ENCODE measurements at places on chromosomes 5 and 9.

GRCh38 chr9:83006378-83006777 lies 56.6 kb downstream of the RASEF start:
- no peak for DNase-seq

DNA sequence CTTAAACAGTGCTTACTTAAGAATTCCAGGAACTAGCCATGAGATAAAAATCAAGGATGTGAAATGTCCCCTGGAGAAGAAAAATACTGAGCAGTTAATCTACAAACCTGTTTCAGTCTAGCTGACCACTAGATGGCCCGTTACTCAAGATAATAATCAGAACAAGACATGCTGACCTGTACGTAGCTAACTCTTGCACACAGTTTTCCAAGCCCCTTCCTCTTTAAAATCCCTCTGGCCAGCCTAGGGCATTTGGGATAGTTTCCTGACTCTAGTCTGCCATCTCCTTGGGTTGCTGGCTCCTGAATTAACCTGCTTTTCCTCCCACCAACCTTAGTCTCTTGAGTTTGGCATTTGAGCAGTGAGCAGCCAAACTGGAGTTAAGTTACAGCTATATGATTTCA lies 59.2 kb upstream of the TRAF1 start:
- DNase-seq: no peak

DNA sequence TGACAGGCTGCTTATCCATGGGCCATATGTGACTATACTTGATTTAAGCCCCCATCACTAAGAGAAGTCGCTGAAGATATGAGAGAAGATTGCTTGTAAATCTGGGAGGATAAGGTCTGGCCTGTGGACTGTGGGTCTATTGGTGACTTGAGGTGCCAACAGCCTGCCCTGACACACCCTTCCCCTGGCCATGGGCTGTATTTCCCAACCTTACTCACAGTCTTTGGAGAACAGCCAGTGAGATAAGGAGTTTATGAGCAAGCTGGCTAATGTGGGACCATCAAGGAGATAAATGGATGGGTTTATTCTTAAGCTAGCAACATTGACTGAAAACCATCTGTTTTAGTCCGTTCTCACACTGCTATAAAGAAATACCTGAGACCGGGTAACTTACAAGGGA lies 231.3 kb downstream of the ZSWIM6 start:
- DNase-seq: no peak

- no peak for DNase-seq
Observed at GRCh38 chr9:76412638-76413037, 18.4 kb upstream of the RFK start.

GRCh38 chr5:33195431-33196165 lies 245.2 kb upstream of the TARS1 start:
- no peak for DNase-seq

- no peak for DNase-seq
Observed at GRCh38 chr9:106653213-106653612, 209.8 kb upstream of the ZNF462 start.

- DNase-seq: no peak
Observed at GRCh38 chr9:117178596-117179375, 236.1 kb downstream of the ASTN2 start.

GRCh38 chr9:126096340-126096739 lies 230.3 kb upstream of the MVB12B start:
- no peak for DNase-seq

- DNase-seq: no peak
Observed at GRCh38 chr9:27627188-27627564, 53.9 kb upstream of the C9orf72 start.

DNA sequence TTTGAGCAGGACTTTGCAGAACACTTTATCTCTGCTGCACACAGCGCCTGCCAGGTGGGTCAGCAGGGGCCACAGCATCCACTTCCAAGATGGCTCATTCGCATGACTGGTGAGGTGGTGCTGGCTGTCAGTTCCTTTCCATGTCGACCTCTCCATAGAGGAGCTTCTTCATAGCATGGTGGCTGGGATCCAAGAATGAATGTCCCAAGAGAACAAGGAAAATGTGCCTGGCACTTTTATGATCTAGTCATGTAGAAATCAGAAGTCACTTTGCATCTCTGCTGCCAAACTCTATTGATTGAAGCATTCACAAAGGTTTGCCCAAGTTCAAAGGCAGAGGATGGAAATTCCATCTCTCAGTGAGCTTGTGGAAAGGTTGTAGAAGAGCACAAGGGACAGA lies 85.0 kb downstream of the GALNT10 start:
- no peak for DNase-seq

DNA sequence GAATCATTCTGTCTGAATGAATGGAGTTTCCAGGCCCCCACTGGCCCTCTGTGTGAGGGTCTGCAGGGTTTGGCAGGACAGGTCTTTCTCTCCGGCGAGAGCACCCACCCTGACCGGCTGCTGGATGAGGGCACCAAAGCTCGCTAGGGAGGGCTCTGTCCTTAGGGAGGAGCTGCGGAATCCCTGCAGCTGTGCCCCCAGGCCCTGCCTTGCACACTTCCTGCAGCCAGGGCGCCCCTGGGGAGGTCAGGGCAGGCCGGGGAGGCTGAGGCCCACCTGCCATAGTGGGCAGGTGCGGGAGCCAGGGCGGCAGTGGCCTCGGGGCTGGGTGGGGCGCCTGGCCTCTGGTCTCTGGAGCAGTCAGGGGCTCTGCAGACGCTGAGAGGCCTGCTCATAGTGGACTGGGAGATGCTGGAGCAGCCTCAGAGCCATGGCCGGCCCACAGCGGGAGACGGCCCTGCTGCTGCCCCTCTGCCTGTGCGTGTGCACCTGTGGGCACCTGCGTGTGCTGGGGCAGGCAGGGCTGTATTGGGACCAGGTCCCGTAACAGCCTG lies 36.1 kb downstream of the EXOC3 start:
- DNase-seq: no peak

GRCh38 chr9:69632768-69633167 lies 39.4 kb downstream of the APBA1 start:
- no peak for DNase-seq

DNA sequence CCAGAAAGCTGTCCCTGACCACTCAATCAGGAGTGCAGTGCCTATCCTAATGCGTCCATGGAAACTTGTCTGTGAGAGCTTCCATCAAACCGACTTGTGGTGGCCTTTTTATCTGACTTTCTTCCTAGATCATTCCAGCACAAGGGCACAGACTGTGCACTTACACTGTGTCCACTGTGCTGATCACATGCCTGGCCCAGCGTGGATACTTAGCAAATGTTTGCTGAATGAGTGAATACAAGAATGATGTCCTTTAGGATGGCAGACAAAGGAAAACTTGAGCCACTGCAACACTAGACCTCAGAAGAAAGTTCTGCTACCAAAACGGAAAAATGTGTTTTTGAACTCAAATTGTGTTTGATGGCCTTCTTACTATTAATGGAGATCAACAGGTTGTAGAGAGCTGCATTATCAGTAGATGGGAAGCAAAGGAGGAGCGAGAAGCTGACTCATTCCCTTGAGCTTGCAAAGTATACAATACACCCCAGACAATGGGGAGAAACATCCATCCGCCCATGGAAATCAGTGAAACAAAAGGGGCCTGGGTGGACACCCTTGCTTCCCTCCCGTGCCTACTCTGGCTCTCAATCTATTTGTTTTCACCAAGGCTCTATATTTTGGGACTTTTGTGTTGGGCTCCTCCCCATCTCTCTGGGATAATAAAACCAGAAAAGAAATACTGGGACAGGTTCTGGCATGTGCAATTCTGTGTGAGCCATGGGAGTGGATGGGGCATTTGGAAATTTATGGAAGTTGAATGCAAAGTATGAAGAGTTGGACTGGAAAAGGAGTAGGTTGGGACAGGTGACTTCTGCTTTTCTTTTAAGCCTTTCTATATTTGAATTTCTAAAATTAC lies 76.2 kb upstream of the ZFAND5 start:
- DNase-seq: no peak

GRCh38 chr9:23322392-23322791 lies 503.6 kb downstream of the ELAVL2 start:
- no peak for DNase-seq

- no peak for DNase-seq
Observed at GRCh38 chr9:76886318-76886717, 19.6 kb downstream of the PRUNE2 start.

DNA sequence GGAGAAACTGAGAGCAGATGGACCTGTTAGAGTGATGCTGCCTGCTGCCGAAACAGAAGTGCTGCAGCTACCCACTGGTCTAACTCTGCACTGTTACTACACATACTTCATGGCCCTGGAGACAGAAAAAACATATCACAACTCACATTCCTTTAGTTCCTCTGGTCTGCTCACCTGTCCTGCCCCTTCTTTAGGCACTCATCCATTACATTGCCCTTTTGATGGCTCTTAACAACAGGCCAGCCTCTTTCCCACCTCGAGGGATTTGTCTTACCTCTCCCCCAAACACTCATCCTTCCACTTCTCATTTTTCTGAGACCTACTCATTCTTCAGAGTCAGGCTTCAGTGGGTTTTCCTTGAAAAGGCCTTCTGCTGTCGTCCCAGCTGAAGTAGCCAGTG lies 49.2 kb downstream of the KCTD16 start:
- no peak for DNase-seq

GRCh38 chr5:79056847-79057246 lies 12.6 kb downstream of the DMGDH start:
- DNase-seq: no peak

- no peak for DNase-seq
Observed at GRCh38 chr5:160619381-160619780, 197.7 kb downstream of the PTTG1 start.

- no peak for DNase-seq
Observed at GRCh38 chr9:93612052-93612795, 35.8 kb downstream of the PHF2 start.

- DNase-seq: peak; percentile 34
Observed at GRCh38 chr9:92151691-92152393, 36.6 kb upstream of the SPTLC1 start.

GRCh38 chr5:169838688-169839087 lies 141.6 kb downstream of the INSYN2B start:
- no peak for DNase-seq

DNA sequence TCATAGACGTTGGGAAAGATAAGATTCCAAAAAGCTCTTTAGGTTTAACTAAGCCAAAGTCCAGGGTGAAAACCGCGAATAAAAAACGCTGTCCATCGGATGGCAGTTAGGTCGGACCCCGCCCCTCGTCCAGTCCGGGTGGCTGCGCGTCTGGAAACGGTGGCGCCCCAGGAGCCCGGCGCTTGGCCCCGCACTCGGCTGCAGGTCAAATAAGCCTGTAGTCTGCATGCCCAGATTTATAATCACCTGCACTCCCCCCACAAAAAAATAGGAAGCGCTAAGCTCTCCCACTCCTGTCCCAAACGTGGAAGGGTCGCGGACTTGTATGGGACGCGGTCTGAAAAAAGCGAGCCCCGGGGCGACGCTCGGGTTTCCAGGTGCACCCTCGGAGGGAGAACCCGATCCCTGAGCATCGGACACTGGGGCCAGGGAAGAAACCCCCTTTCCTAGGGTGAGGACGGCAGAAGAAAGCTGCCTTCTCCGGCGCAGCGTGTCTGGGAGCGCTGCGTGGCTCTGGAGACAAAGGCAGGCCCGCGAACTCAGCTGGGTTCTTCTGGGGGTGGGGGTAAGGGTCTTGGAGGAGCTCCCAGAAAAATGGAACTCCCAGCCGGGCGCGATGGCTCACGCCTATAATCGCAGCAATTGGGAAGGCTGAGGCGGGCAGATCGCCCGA lies 923 bp upstream of the ZBTB5 start:
- peak; percentile 90 for DNase-seq

DNA sequence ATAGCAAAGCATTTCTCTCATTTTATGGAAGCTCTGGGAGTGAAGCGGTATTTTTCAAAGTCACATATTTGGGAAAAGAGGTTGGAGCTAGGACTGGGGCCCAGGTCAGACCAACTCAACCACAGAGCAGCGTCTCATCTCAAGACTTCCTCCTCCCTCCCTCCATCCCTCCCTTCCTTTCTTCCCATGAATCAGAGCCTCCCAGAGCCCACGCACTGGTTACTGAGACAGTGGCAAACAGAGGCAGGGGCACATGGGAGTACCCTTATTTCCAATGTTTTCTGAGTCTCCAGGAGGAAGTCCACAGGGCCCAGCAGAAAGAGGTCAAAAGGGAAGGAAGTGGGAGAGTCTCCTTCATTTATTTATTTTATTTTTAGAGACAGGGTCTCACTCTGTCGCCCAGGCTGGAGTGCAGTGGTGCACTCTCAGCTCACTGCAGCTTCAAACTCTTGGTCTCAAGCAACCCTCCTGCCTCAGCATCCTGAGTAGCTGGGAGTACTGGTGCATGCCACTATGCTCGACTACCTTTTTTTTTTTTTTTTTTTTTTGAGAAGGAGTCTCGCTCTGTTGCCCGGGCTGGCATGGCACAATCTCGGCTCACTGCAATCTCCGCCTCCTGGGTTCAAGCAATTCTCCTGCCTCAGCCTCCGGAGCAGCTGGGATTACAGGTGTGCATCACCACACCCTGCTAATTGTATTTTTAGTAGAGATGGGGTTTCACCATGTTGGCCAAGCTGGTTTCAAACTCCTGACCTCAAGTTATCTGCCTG lies 52.5 kb upstream of the CDKN2AIPNL start:
- no peak for DNase-seq

- peak; percentile 79 for DNase-seq
Observed at GRCh38 chr9:38088006-38088925, 19.2 kb upstream of the SHB start.

GRCh38 chr5:79495311-79495710 lies 18.6 kb downstream of the HOMER1 start:
- DNase-seq: peak; percentile 25

GRCh38 chr9:122383992-122384461 lies 13.2 kb downstream of the PTGS1 start:
- no peak for DNase-seq

- no peak for DNase-seq
Observed at GRCh38 chr5:147687118-147687517, 95.4 kb downstream of the JAKMIP2 start.

DNA sequence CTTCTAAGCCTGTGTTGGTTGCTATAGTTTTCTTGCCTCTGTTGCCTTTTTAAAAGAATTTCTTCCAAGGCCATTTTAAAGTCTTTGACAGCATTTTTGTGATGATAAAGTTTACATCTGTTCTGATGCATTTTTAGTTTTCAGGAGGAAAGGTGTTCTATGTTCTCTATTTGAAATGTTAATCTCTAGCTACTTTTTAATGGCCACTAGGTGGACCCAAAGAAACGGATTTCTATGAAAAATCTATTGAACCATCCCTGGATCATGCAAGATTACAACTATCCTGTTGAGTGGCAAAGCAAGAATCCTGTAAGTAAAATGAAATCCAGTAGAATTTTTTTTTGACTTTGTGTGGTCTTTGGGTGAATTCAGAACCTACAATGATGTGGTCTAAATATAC lies 60.2 kb downstream of the MELK start:
- DNase-seq: no peak

DNA sequence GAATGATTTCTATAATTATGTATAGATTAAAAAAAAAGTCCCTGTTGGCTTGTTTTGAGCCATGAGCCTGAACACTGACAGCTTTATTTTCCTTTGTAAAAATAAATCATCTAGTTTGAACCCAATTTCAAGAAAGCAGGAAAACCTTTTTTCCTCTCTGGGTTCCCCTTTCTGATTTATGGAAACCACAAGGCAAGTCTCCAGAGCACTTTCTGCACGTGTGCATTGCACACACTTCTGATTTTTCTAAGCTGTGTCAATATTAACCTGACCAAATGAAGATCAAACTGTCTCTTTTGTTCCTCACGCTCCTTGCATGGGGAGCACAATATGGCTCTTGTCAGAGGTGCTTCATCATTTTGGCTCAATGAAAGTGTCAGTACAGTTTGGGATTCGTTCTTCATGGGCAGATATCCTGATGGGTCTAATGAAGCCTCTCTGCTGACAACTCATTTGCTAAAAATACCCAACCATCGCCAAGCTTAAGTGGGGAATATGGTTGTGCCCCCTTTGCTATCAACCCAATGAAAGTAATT lies 39.2 kb upstream of the PCA3 start:
- no peak for DNase-seq
